ENCODE measurements at places on chromosomes 2 and 18.

GRCh38 chr18:37611614-37612279, 46.1 kb upstream of the CELF4 start:
- DNase-seq = no peak

DNA sequence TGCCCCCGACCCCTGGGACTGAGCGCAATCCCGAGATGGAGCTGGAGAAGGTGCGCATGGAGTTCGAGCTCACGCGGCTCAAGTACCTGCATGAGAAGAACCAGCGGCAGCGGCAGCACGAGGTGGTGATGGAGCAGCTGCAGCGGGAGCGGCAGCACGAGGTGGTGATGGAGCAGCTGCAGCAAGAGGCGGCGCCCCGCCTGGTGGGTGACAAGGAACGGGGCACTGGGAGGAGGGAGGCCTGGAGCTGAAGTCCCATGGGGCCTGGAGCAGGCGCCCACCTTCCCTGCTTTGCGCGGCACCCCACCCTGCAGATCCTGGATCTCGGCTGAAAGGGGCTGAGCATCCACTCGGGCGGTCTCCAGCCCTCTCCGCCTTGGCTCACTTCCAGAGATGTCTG, 1.2 kb downstream of the TMEM247 start:
- no peak for DNase-seq

- no peak for DNase-seq
Observed at GRCh38 chr2:217852555-217853211, 150.1 kb downstream of the TNS1 start.

DNA sequence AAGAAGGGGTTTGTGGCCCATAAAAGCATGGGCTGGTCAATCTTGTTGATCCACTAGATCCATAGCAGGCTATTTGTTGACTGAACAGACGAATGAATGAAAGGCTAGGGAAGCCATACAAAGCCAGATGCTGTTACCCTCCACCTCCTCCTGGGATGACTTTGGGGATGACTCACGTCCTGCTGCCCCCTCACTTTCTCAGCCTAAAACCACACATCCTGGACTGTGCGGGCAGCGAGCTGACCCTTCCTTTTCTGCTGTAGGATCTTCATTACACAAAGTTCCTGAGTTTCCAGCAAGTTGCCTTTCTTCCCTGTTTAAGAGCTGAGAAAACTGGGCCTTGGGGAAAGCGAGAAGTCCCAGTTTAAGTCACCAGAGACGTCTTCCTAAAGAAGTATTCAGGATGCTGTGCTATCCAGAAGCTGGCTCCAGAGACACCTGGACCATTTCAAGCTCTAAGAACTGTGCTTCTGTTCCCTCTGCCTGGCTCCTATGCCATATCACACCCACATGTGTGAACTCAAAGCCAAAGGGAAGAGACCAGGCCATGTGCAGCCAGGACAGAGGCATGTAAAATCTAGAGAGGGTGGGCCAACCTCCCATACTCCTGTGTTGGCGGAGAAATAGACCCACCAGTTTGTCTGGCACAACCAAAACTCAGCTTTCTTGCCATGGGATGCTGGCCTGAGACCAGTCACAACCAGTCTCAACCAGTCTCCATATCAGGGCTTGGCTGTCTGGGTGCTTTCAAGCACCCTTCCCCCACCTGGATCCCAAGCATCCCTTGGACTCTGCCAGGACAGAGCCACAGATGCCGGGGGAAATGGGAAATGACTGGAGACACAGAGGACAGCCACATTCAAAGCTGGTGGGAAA, 4.7 kb upstream of the SLC20A1 start:
- DNase-seq = no peak

- DNase-seq = no peak
Observed at GRCh38 chr2:105872142-105872728, 127.5 kb downstream of the NCK2 start.

- DNase-seq = no peak
Observed at GRCh38 chr2:10534514-10535250, 86.6 kb upstream of the ODC1 start.

DNA sequence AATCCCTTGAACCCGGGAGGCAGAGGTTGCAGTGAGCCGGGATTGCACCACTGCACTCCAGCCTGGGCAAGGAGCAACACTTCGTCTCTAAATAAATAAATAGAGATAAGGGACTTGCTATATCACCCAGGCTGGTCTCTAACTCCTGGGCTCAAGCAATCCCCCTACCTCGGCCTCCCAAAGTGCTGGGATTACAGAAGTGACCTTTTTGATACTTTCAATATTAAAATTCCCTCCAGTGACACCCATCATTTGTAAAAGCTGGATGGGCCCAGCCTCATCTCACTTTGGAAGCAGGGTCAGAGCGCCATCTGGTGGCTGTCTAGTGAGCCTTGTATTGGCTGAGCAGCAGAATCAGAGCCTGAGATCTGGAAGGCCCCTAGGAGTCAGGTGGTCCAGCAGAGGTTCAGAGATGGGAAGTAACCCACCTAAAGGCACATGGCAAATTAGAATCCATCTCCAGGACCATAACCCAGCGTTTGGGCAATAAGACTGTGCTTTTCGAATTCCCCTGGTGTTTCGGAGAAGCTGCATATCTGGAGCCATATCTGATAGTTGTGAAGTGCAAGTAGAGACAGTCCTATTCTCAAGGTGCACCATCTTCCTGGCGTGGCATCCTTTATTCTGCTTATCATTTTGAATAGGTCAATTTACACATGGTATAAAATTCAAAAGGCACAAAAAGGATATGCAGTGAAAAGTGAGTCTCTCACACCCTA, 18.3 kb upstream of the SLC35F6 start:
- DNase-seq = peak; percentile 91

DNA sequence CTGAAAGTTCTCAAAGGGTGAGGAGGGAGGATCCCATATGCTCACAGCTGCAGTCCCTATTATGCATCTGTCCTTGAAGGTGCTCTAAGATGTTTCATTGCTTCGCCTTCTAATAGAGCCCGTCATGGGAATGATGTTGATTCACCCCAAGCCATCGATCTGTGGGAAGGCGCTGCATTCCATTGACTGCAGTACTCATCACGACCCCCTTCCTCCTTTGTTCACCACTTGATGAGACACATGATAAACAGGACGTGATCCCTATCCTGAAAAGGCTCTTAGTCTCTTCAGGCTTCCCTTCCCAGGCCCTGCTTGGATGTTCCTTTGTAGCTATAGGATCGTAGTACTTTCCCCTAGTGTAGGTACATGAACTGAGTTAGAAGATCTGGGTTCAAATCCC, 181.8 kb downstream of the AGPS start:
- no peak for DNase-seq

DNA sequence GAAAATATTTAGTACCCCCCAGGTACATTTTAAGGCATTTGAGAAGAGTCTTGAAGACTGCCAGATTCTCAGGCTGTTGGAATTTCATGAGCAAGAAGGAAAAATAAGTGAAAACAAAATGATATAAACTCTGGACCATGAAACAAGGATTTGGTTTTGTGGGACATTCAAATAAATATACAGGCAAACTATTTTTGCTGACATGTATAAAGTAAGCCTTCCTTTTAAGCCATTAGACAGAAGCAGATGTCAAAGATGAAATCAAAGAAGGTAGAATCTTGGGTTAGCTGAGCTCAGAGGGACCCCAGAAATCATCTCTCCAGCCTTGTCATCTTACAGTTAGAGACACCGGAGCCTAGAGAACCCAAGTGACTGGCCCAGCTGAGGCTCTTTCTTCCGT, 51.3 kb upstream of the ACSL3 start:
- DNase-seq = no peak

DNA sequence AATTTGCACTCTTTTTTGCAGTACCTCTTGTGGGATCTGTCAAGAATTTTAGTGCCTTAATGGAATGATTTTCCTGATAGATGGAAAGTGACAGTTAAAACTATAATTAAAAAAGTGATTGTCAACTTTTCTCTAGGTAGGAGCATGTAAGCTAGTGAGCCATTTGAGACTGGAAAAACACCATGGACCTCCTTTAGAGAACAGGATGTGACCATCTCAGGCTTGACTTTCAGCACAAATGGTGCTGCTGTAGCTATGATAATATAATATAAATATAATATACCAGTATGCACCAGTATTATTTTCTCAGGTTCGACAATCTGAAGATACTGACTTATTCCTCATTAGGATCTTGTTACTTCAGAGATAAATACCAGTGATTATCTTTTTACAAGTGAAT, 27.8 kb downstream of the ZNF236 start:
- DNase-seq = no peak

DNA sequence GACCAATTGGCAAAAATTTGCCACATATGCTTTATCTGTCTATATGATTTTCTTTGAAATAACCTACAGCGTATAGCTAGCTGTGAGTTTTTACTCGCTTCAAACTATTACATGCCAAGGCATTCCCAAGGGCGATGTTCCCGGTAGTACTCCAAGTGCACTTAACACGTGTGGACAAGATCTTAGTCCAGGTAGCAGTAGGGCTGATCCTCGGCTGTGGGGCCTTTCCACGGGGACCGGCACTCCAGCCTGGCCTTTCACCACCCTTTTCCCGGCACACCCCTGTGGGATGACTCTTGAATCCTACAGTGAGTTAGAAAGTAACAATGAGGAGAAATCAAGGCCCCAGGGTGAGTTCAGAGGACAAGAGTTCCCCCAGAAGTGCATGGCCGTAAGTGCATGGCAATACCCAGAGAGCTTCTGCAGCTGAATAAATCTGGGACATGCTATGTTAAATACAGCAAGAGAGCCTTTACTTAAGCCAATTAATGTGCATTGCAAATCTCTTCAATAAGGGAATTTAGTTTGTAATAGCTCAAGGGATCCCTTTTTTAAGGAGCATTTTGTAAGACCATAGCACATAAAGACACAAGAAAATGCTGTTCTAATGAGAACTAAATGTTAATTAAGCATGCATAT, 26.4 kb downstream of the CHMP1B start:
- no peak for DNase-seq

- peak; percentile 32 for DNase-seq
Observed at GRCh38 chr2:79993144-79993543, 311.4 kb downstream of the LRRTM1 start.

- DNase-seq = no peak
Observed at GRCh38 chr2:11410101-11410500, 55.9 kb downstream of the E2F6 start.

DNA sequence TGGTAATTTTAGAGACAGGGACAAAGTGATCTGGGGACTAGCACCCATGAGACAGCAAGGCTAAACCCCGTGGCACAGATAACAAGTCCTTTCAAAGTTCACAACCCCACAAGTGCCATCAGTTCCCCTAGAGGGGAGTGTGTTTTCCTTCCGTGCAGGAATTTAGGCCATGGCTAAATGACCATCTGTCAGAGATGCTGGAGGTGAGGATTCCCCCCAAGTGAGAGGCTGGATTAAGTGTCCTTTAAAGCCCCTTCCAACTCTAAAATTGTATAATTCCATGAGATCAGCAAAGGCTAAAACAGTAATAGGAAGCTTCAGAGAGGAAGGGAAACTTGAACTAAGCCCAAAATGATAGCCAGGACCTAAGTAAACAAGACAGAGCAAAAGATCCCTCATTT, 8.7 kb downstream of the FEZ2 start:
- DNase-seq = no peak

DNA sequence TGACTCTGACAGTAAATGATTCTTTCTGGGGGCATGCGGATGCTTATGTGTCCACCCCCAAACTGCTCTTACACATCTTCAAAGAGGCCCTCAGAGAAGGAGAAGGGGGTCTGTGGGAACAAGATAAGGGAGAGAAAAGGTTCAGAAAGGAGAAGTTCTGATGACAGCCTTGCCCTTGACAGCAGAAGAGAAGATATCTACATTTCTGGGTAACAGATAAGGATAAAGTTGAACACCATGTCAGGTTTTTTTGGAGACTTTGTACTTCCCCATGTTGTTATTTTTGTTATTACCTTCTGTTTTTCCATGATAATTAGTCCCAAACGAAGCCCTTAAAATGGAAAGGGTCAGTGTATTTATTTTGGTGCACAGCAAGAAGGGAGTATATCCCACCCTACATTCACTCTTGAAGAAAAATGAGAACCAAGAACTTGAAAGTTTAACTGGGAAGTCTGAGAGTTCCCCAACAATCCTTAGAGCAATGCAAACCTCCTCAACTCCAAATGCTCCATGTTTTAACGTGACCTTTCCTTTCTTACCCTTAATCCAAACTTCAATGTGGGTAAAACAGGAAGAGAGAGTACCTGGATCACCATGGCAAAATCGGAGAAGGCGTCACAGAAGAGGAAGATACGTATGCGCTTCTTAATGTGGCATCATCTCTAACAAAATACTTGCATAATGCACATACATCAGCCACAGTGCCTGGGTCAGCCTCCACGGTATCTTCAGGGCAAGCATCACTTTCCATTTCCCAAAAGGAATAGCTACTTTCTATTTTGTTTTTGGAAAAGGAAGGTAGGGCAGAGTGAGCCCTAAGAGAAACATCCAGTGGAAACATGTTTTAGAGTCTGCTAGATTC, 264.6 kb upstream of the STON1 start:
- DNase-seq = peak; percentile 91

DNA sequence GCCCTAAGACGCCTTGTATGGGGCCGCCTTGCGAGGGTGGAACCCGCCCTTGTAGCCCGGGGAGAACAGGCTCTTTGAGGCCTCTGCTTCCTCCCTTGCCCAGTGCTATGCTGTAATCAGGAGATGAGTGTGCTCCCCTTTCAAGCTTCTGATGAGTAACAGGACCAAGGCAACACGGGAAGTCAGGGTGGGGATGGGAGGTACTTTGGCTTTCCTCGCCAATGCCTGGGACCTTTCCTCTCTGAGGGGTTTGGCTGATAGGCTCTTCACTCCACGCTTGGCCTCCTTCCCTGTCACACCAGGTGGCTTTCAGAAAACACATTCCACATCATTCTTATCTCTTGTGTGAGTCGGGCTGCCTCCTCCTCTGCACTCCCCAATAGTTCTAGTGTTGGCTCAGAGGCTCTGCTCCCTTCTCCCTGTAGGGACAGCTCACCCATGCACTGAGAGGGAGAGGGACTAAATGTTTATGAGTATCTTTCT, 223.7 kb upstream of the TRIB2 start:
- DNase-seq = no peak

DNA sequence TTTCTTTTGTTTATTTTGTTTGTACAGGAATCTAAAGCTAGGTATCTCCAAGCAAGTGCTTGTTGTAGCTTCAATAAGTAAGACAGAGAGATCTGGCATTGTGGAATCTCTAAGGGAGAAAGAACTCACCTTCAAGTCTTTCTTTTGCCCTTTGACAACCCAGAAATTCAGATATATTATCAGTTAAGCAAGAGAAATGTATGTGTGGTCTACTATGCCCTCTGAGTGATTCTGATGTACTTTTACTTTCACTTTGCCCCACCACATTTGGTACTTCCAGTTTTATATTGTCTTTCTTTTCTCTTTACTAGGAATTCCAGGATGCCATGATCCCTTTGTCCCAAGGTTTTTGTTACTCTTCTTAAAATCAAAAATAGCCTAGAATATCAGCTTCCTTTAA, 259.6 kb upstream of the PIK3C3 start:
- peak; percentile 11 for DNase-seq

- no peak for DNase-seq
Observed at GRCh38 chr2:126635736-126636135, 20.2 kb upstream of the GYPC start.

GRCh38 chr18:3529601-3530000, 79.6 kb downstream of the TGIF1 start:
- DNase-seq = no peak

DNA sequence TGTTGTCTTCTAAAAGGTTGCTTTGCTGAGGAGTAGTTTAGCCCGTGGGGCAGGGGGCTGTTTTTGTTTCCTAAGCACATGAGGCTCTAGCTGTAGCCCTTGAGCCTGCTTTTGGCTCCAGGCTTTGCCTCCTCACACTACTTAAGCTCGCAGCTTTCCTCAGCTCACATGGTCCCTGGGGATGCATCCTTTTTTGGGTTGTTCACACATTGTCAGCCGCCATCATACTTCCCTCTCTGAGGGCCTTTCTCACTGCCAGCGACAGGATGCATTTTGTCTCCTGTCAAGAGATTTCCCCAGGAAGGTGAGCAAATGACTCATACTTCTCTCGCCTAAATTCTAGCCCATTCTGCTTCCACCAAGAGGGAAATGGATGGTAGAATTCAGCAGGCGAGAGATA, 279.5 kb upstream of the PKDCC start:
- DNase-seq = no peak
